Neural progenitor cell (in vitro differentiated cells): ENCODE measurements at places on chromosomes 3 and 15.
A peak's percentile ranks its signal among the peaks of the same experiment; 100 is the strongest.

DNA sequence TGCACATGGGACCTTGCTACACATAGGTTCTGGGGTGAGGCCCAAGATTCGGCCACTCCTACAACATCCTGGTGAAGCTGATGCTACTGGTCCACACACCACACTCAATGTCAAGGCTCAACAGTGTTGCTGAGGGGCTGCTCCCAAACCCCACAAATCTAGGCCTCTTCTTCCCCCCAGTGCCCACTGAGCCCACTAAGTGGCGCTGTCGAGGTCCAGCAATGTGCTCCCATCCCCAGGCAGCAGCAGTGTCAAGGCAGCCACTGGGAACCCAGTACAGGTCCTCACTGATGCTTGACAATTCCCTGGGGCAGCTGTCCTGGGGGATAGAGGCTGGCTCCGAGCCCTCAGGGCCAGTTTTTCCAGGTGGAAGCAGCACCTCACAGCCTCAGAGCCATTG is 21.5 kb downstream of the SCN5A start:
- DNase-seq: peak; percentile 80

DNA sequence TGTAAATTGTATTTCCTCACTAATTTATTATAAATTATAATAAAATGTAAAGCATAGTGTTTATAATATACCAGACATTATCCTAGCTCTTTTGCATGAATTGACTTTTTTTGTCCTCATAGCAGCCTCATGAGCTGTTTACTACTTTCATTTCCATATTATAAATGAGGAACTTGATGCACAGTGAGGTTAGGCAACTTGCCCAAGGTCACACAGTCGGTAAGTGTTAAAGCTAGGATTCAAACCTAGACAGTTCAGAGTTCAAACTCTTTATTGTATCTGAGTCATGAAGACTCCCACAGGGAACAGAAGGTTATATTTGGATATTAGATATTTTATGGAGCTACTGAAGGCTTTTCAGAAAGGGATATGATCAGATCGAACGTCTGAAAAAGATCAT is 322.2 kb upstream of the SATB1 start:
- DNase-seq: no peak

DNA sequence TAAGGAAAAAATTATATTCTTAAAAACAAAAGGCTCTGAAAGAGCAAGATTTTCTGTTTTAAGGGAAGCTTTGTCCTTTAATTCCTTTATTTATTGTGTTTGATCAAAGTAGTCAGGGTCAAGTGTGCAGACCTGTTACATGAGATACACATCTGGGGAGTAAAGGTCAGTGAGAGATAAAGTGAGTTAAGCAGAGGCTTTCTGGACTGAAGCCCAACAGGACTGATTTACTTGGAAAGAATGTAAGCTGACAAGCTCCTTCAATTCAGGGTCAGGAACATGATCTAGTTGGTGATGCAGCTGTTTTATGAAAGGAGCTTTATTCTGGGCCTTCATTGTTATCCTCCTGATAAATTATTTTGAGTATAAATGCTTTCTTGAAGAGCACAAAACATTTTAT is 20.7 kb upstream of the OTOL1 start:
- DNase-seq: no peak

- peak; percentile 72 for DNase-seq
Observed at GRCh38 chr3:50155891-50156290, 767 bp downstream of the SEMA3F start.

DNA sequence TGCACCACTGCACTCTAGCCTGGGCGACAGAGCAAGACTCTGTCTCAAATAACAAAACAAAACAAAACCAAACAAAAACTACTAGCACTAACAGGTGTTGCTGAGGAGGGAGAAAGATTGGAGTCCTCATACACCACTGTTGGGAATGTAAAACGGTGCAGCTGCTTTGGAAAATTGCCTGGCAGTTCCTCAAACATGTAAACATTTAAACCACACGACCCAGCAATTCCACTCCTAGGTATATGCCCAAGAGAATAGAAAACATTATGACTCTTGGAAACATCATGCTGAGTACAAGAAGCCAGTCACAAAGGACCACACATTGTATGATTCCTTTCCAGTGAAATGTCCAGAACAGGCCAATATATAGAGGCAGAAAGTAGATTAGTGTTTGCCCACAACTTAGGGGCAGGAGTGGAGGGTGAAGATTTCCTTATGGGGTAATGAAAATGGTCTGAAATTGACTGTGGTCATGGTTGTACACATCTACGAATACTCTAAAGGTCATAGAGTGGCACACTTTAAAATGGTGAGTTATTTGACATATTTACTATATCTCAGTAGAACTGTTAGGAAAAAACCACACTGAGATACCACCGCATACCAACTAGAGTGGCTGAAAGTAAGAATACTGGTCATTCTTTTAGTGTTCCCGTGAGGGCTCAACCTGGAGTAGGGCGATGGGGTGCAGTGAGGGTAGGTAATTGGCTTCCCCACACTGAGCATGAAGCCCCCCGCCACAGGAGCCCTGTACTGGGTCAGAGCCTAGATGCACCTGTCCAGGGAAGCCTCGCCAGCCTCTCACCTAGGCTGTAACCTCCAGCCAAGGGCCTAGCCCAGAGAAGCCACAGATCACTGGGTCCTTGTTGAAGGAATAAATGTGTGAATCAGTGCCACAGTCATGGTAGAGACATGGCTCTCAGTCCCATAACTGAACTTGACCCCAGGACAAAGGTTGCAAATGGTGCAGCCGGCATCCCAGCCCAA is 131.1 kb downstream of the NUP210 start:
- DNase-seq: no peak

GRCh38 chr15:79170256-79170664 is 79.7 kb upstream of the RASGRF1 start:
- DNase-seq: no peak

- no peak for DNase-seq
Observed at GRCh38 chr3:160784853-160785252, 28.8 kb downstream of the PPM1L start.

GRCh38 chr15:61880084-61880483 is 180.2 kb downstream of the VPS13C start:
- no peak for DNase-seq

GRCh38 chr15:100544946-100545345 is 16.2 kb upstream of the CERS3 start:
- DNase-seq: no peak

- no peak for DNase-seq
Observed at GRCh38 chr3:174220775-174221554, 638.2 kb upstream of the NAALADL2 start.

DNA sequence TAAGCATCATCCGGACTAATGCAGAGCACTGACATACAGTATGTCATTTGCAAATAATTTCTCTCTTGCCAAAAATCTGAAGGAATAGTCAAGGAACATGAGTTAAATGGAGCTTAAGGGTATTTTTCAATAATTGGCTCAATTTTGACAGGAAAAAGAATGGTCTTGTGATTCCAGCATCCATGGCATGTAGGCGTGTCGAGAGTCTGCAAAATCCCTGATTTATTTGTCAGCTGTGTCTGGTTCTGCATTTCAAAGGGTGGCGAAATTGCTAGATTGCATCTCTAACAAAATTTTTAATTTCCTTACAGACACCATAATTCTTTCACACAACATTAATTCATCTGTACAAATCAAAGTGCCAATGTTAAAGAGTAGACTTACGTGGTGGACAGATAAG is 65.4 kb upstream of the TBC1D23 start:
- DNase-seq: no peak

DNA sequence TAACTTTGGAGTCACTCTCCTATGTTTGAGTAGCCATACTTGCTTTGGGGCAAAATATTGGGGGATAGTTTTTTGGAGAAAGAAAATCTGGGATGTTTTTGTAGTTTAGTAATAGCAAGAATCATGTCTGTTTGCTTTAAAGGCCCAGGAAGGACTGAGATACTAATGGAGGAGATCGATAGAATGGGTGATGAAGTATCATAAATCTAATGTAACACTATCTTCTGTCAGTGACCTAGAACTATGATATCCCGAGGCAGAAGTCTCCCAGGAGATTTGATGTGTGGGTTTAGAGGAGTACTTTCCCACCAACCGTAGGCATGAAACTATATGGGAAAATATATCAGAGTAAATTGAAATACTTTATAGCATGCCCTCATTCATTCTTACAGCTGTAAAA is 21.0 kb upstream of the NFKBIZ start:
- no peak for DNase-seq
